Activated CD4-positive, alpha-beta T cell treated with anti-CD3 and anti-CD28 coated beads for 4 hours (primary cell): ENCODE measurements at places on chromosomes 12 and 14.
A peak's percentile ranks its signal among the peaks of the same experiment; 100 is the strongest.

DNA sequence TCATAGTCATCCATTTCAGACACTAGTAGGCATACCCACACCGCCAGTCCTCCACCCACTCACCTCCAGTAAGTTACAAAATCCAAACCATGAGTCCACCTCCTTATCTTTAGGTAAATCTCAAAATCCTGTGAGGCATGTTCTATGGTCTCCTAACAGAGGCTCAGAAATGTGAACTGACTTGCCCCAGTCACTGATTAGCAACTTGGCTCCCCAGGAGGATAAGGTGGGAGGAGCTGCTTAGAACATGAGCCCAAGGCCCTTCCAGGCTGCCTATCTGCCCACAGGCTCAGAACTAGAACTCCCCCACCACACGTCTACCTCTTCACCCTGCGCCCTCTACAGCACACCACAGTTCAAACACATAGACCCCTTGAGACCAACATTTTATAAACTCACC lies 19.9 kb downstream of the SETD3 start:
- no peak for DNase-seq

DNA sequence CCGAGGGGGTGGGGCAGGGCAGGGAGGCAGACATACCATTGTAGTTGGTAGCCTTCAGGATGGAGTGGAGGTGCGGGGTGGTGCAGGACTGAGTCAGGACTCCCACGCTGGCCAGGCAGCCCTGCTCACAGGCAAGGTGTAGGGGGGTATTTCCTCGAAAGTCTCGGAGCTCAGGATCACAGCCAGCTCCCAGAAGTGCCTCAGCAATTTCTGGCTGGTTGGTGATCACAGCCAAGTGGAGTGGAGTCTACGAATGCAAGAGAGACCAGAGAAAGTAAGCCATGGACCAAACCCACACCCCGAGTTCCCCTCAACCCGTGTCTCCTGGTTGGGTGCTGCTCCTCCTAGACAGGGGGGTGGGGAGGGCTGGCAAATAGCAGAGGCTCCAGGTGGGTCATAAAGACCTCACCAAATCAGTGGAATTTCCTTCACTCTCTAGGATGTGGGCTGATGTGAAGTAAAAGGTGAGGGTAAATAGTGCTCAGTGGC lies 1.4 kb downstream of the NFKBIA start:
- DNase-seq = peak; percentile 70

DNA sequence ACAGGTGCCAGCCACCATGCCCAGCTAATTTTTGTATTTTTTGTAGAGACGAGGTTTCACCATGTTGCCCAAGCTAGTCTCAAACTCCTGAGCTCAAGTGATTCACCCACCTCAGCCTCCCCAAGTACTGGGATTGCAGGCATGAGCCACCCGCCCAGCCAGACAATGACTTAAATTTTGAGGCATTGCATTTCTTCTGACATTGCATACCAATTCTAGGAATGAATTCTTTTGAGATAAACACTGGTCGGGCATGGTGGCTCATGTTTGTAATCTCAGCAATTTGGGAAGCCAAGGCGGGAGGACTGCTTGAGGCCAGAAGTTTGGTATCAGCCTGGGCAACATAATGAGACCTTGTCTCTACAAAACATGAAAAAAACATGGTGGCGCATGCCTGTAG lies 2.5 kb upstream of the CELA1 start:
- no peak for DNase-seq

DNA sequence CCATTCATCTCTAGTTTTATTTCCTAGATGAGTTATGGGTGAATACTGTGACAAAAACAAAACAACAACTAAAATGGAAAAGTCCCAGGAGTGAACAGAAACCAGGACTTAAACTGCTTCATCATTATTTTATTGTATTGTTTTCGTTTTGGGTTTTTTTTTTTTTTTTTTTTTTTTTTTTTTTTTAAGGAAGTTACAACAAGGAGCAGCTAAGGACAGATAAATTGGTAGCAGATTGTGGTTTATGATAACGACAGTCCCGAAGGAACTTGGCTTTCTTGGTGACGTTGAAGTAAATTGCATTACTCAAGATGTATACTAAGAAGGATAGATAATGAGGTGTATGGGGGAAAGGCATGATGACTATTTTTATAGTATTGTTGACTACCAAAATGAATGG lies 866.3 kb downstream of the NRXN3 start:
- DNase-seq = no peak

GRCh38 chr14:31960039-31960438 lies 117.1 kb upstream of the ARHGAP5 start:
- no peak for DNase-seq

- DNase-seq = no peak
These were observed 20.6 kb downstream of the KMT5A start for GRCh38 chr12:123404581-123404980.

DNA sequence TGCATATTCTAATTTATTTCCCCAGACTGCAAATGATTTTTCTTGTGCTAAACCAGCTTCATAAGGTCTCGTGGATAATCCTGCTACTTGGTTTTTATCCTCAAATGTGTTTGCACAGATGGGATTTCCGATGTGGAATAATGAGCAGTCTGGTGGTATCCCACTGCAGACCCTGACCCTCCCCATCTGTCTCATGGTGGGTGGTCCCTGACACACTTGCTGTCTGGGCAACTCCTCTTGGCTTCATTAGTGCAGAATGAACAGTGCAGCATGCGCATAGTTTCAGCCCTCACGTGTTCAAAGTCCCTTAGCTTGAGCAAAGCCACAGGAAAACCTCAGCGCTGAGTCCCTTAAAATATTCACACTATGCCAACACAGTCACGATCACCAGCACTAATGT lies 996.5 kb downstream of the AACS start:
- DNase-seq = no peak

- DNase-seq = no peak
These were observed 615.6 kb downstream of the KCNH5 start for GRCh38 chr14:62429683-62430082.

DNA sequence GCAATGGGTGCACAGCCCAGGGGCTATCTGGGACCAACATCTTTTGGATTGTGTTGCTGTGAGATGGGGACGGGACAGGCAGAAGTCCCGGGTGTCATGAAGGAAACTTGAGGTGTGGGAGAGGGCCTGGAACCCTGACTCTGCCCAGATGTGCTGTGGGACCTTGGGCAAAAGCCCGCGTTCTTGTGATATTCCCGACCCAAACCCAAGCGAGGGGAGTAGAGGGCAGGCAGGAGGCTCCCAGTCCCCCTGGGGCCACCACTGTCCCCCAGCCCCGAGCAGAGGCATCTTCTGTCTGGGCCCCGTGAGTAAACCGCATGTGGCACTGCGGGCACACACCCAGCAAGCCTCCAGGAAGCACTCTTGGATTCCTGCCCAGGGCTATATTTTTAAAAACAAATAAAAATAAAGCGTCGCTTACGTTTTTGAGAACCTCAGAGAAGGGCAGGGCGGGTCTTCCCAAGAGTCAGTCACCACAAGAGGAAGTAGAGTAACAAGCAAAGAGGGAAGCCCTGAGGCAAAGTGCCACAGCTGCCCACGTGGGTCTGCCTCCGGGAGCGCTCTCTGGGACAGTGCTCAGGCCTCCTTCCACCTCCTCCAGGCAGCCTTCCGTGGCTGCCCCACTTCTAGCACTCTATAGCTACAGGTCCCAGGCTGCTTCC lies 39.5 kb downstream of the BEGAIN start:
- peak; percentile 25 for DNase-seq

DNA sequence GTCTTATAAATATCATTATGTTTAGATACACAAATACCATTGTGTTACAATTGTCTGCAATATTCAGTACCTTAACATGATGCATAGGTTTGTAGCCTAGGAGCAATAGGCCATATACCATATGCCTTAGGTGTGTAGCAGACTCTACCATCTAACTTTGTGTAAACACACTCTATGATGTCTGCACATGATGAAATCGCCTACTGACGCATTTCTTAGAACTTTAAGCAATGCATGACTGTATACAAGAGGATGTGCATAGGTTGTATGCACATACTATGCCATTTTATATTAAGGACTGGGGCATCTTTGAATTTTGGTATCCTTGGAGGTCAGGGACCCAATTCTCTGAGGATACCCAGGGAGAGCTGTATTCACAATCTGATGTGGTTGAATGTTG lies 10.1 kb upstream of the BTG1 start:
- DNase-seq = no peak

DNA sequence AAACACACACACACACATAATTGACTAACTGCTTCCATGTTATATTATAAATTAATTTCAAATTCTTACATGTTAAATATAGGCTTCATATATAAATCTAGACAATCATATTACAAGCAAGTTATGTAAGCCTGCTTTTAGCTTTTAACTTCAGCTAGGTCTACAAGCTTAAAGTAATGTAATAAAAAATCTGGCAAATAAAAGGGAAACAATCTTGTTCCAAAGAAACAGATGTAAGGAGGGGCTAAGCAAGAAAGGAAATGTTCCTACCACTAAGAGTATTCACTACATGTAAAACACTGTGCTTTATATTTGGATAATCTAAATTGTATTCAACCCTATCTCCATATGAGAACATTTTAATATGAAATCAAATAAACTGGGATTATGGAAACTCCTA lies 110.4 kb downstream of the SLC6A15 start:
- DNase-seq = no peak

DNA sequence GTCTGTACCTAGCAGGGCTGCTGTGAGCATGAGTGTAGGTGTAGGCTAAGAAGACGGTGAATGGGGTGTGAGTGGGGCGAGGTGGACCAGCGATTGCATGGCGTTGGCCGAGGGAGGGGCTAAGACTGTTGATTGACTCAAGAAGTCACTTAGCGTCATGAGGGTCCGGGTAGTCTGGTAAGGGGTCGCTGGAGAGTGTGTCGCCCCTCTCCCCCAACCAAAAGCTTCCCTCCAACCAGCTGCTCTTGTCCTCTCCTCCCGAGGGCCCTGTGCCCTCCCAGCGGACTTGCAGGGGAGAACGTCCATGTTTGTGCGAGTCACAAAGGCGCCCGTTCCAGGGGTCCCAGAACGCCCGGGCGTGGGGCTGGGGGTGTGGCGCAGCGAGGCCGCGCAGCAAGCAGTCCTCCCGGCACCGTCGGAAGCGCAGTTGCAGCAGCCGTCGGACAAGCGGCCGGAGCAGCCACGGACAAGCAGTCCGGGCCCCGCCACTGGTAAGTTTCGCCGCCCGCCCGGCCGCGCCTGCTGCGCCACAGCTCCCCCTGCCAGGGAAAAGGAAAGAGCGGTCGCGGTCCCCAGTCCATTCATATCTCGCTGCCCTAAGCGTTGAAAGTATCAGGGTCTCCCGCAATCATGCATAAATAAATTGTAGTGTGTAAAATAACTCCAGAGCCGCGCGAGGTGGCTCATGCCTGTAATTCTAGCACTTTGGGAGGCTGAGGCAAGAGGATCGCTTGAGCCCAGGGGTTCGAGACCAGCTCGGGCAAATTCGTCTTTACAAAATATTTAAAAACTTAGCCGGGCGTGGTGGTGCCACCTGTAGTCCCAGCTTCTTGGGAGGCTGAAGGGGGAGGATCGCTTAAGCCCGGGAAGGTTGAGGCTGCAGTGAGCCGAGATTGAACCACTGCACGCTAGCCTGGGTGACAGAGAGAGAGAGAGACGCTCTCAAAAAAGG lies at the start of gene CCDC63:
Gene CCDC63, plus strand, starts transcription at position 373 of the 952 bp plus-strand sequence. CDS start 5,968 bp downstream, outside the sequence.
- peak; percentile 7 for DNase-seq

DNA sequence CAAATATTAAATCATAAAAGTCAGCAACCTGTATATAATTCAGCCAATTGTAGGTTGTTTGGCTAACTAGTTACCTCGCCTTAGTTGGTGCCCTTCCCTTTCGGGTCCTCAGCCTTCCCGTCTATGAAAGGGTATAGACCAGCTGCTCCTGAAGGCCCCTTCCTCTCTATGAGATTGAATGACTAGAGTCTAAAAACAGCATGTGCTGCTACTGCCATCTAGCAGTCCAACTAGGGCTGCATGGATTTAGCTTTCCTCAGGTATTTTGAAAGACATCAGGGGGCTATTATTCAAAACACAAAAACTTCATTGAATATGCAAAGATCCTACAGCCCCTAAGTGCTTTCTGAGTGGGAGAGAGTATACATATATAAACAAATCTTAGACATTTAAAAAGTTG lies 37.0 kb upstream of the TMEM263 start:
- DNase-seq = no peak

DNA sequence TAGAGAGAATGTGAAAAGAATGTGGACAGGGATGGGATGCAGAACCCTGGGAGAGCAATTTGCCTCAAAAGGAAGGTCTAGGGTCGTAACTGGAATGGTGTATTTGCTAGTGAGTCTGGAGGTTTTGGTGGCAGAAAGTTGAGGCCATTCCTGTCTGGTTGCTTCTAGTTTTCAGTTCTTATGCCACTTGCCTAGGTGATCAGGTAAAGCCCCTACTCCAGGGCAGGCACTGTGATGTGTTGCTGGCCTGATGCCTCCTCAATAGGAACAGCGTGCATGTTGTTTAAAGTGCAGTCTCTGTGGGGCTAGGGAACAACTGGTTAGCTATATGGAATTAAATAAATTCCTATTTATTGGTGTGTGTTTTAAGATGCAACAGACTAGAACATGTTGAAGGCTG lies 6.4 kb downstream of the OS9 start:
- no peak for DNase-seq

GRCh38 chr14:68254669-68255527 lies 435.3 kb downstream of the RAD51B start:
- DNase-seq = no peak

DNA sequence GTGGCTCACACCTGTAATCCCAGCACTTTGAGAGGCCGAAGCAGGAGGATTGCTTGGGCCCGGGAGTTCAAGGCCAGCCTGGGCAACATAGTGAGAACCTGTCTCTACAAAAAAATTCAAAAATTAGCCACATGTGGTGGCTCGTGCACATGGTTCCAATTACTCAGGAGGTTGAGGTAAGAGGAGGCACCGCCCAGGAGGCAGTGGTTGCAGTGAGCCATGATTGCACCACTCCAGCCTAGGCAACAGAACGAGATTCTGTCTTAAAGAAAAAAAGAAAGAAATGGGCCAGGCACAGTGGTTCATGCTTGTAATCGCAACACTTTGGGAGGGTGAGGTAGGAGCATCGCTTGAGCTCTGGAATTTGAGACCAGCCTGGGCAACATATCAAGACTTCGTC lies 33.5 kb downstream of the MAP1LC3B2 start:
- no peak for DNase-seq

GRCh38 chr14:105196265-105196960 lies 15.3 kb upstream of the NUDT14 start:
- no peak for DNase-seq

DNA sequence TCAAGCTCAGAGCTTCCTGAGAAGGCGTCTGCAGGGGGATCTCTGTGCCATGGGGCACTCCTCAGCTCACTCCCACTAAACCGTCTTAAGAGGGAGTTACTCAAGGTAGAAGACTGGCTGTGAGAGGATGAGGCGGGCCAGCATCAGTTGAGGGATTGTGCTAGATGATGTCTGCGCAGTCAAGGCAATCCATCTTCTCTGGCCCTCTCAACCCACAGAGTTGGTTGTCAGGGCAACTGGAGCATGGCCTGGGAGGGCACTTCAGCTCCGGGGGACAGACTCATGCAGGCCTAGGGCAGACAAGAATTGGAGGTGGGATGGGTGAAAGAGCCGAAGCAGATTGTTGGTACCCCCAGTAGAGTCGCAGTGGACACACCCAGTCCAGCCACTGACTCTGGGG lies 9.0 kb downstream of the GSTZ1 start:
- DNase-seq = no peak

DNA sequence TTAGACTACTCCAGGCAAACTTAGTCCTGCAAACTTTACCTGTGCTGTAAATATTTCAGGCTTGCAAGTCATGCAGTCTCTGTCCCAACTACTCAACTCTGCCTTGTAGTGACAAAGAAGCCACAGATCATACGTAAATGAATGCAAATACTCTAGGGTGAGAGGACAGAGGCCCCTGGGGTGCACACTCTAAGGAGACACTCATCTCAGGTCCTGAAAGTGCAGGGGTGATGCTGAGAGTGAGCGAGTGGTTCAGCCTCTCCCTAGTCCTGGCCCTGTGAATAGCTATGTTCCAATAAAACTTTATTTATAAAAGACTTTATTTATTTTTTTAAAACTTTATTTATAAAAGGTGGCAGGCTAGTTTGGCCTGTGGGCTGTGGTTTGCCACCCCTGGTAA lies 34.9 kb downstream of the HCAR2 start:
- DNase-seq = no peak
